ENCODE measurements at places on chromosomes 5 and 9.

GRCh38 chr5:68194386-68194785 lies 21.2 kb upstream of the PIK3R1 start:
- DNase-seq, result no peak

DNA sequence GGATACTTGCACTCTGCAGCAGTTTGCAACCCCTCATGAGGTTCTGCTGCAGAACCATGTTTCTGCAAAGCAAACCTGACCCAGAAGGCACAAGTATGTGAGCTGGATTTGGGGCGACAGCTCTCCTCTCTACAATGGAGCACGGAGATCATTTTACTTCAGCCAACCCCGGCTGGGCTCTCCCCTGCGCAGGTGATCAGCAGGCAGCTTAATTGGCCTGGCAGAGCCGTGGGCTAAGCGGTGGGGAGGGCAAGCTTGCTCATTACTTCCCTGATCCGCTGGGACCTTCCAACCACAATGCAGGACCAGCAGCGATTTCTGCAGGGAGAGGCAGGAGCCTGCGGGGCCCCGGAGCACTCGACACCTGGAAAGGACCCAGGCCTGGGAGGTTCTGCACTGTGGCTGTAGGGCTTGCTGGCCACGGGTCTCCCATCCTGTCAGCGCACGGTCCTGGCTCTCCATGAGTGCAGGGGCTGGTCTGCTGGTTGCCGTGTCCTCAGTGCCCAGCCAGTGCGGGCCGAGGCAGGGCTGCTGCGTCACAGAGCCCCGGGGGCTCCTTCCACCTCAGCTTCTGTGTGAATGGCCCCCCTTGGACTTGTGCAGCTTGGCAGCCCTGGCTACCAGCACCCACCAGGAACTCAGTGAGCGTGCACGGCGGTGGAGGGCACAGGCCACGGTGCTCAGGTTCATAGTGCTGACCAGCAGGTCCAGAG lies 51.8 kb upstream of the RAPGEF1 start:
- DNase-seq, result no peak

- no peak for DNase-seq
Observed at GRCh38 chr9:16152276-16153101, 599.6 kb downstream of the CCDC171 start.

DNA sequence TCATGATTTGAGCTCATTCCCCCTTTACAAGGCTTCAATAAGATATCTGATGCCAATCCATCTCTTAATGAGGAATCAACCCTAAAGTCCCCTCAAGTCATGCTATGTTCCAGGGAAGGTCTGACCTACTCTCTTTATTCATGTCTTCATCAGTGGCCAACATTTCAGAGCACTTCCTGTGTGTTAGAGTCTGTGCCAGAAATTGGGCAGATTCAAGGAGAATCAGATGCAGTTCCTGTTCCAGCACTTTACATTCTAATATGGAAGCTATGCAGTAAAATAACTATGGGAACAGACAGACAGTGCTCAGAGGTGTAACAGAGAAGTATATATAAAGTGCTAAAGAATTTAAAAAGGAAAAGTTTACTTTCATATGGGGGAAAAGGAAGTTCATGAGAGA lies 193.4 kb upstream of the NR4A3 start:
- no peak for DNase-seq

DNA sequence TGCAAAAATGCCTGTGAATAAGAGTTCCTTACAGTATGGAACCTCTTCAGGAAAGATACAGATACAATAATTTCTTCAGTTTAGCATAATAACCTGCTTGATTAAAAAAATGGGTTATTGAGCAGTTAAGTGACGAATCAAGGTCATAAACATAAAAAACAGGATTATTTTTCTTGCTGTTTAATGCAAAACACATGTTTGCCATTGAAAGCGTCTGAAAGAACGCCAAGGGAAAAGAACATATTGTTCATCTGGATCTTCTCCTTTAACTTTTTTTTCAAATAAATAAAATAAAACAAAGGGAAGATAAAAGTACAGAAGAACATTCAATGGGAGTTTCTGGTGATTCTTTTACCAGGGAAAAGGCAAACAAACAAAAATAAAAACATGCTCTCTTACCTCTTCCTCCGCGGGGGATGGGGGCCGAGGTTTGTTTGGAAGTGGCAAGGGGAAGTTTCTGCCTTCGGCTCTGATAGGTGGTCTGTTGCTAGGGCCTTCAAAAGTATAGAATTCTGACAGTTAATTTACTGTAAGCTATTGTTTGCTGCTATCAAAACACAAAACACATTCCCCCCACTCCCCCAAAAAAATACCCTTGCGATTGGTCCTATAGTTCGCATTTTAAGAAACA lies 20.1 kb downstream of the C5orf58 start:
- no peak for DNase-seq

DNA sequence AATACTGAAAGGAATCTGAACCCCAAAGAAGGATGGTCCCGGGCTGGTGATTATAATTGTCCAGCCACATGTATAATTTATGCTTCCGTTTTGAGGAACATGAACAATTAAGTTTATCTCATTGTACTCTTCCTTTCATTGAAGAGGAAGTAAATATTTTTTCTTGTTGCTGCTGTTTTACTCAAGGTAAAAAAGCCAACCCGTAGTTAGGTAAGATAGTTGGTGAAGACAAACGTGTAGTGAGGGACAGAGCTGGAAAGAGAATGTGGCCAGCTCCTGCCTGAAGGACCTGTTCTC lies 5.1 kb downstream of the RCL1 start:
- no peak for DNase-seq

DNA sequence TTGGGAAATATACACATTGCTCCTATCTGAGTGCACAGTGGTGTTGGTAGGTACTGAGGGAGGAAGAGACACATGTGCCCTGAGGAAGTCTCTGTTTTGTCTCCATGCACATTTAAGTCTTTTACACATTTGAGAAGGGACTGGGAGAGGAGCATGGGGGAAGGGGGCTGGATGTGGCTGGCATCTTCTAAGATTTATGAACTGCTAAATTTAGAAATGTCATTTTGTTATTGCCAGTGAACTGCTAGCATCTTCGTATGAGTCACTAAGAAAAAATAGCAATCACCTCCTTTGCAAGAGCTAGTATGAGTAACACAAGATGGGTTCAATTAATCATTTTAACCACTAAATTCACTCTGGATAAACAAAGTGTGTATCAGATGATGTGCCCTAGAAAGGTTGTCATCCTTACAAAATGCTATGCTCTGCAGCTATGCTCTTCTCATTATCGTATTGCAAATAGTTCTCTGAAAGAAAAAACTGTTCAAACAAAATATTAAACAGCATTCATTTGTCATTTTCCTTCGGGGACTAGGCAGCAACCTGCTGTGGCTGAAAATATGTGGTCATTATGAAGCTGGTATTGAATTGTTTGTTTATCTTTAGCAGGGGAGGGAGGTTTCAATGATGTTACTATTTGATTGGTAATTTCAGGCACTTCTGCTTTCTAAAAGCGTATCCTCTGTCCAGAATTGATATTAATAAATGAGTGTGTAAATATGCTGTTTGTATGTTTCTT lies 236.5 kb downstream of the DMRTA1 start:
- no peak for DNase-seq

DNA sequence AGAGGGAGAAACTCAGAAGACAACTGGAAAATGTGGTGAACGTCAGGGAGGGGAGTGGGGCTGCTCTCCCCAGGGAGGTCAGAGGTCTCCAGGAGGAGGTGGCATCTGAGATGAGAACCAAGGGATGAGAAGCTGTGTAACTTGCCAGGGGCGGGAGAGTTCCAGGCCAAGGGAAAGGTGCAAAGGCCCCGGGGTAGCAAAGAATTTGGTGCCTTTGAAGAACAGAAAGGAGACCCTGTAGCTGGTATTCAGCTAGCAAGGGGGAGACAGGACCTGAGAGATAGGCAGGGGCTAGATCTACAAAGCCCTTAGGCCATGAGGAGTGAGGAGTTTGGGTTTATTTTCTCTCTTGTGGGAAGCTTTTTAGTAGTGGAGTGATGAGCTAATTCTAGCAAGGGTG lies 3.3 kb downstream of the DNM1 start:
- no peak for DNase-seq

DNA sequence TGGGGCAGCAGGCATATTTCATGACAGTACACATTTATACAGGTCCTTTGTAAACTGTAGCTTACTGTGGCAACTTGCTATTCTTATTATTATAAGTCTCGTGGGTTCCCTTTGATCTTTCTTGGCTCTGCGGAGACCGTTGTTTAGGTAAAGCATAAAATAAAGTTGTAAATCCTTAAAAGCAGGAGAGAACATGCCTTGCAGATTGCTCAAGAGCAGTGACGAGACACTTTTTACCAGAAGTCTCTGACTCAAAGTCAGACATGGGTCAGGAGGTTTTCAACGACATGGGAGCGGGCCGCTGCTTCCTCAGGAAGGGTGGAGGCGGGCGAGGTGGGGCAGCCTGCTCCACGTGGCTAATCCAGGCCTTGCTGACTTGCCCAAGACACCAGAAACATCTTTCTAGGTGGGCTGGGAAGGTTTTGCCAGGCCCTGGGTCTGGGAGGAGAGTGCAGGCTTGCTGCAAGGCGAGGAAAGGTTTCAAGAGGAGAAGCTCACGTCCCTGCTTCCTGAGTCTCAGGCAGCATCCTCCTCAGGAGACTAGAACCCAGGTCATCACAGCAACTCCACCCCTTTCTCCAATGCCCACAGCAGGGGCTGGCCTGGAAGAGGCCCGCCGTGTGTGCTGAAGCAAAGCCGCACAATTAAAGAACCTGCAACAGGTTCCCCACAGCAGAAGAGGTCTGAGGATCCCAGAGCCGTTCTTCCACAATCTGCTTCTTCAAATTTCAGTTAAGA lies 6.5 kb downstream of the TBC1D2 start:
- no peak for DNase-seq

DNA sequence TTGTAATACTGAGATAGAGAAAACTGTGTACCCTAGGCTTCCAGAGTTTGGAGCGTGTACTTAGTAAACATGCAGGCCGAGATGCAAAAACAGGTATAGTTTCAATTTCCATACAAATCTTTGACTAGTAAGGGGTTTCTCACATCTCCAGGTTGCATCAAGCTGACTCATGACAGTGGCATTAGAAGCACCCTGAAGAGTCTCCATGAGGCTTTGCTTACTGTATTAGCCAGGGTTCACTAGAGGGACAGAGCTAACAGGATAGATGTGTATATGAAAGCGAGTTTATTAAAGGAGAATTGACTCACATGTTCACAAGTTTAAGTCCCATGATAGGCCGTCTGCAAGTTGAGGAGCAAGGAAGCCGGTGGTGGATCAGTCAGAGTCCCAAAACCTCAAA lies 275.3 kb upstream of the CDH6 start:
- DNase-seq, result no peak

DNA sequence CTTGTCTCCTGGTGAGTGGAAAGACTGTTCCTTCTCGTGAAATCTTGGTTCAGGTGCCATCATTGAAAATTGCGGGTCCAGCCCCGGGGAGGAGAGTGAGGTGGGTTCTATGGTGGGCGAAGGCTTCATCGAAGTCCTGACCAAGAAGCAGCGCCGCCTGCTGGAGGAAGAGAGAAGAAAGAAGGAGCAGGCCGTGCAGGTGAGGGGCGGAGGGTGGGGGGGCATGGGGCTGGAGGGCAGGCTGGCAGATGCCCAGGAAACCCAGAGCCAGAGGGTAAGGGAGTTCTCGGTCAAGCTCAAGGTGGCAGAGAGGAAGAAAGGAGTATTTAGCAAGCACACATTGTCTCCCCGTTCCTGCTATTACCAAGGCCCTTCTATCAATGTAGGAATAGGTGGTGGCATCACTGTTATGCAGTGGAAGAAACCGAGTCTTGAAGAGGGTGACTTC lies 24.3 kb upstream of the POMT1 start:
- DNase-seq, result peak; percentile 63

GRCh38 chr5:164708831-164709230 lies 1203.4 kb downstream of the MAT2B start:
- no peak for DNase-seq

- no peak for DNase-seq
Observed at GRCh38 chr5:172534229-172535107, 80.1 kb upstream of the SH3PXD2B start.

GRCh38 chr5:72221099-72221498 lies 98.9 kb downstream of the MRPS27 start:
- DNase-seq, result no peak

- no peak for DNase-seq
Observed at GRCh38 chr5:109946610-109947009, 256.9 kb downstream of the MAN2A1 start.

DNA sequence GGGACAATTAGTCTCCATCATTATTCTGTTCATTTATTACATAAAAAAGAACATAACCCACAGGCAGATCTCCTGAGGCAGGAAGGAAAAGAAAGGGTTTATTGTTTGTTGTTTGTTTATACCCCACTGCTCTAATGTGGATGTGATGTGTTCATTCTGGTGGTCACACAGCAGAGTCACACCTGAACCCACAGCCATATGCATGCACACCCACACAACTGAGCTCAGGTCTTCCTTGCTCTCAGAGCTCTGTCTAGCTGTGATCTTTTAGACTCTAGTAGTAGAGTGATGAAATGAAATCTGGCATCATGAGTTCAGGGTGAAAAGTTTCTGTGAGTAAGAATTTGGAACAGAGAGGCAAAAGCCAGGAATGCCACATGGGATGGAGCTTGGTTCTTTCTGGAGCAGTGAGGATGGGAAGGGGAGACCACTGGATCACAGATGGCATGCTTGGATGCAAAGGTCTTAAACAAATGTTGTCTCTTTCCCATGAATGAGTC lies 227.0 kb downstream of the PAPPA start:
- no peak for DNase-seq

DNA sequence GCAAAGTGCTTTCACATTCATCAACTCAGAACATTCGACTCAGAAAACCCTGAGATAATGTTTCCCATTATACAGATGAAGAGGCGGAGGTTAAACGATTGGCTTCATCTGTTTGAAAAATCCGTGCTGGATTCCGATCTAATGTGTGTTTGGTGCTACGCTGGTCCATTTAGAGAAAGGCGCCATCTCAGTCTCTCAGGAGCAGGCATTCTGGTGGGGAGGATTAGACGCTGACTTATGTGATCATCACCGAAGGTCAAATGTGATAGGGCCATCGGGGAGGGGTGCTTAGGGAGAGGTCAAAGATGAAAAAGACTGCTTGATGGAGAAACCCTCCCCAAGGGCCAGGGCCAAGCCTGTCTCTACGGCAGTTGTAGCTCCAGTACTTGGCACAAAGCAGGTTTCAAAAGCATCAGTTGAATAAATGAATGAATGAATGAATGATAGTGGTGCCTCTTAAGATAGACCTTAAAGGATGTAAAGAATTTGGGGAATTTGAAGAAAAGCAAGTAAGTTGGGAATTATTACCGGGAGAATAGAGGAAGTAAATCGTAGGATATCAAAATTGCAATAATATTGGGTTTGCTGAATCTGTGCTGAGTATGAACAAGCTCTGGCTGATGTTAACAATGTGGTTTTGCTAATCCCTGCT lies 160.6 kb upstream of the SHB start:
- DNase-seq, result no peak

GRCh38 chr5:96434201-96434645 lies 1.2 kb upstream of the PCSK1 start:
- peak; percentile 19 for DNase-seq

Measured in NCI-H510A (cell line).